Stimulated activated CD8-positive, alpha-beta memory T cell treated with anti-CD3 and anti-CD28 coated beads, Interleukin-4, amount 100 ng/mL, for 1 hour (primary cell): ENCODE measurements at places on chromosomes 5 and 9.

- no peak for DNase-seq
Observed at GRCh38 chr5:167158588-167158987, 1132.9 kb upstream of the WWC1 start.

DNA sequence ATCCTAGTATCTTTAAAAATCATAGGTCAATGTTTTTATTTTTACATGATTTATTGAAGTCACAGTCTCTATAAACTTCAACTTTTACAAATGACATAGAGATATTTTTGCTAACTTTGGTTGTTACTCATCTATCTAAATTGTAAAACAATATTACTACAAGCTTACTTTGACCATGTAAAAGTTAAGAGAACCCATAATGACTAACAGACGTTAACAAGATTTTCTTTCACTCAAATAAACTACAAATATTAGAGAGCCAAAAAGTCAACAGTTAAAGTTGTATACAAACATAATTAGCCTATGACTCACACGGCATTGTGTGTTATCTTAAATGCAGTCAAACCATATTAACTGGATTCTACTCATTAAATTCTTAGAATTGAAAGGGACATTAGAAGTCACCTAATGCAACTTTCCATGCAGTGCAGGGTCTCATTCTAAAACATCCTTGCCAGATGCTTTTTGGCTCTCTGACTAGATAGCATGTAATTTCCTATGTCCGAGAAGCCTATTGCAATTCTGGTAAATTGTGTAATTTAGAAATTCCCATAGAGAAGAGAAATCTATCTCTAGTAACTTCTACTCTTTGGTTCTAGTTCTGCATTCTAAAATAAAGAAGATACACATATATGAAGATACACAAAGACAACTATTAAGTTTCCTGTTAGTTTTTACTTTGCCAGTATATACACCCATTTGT is 42.2 kb upstream of the UGT3A2 start:
- no peak for DNase-seq

GRCh38 chr9:89160806-89161205 is 17.8 kb downstream of the SHC3 start:
- no peak for DNase-seq

- no peak for DNase-seq
Observed at GRCh38 chr5:7088849-7089248, 307.1 kb upstream of the ADCY2 start.

DNA sequence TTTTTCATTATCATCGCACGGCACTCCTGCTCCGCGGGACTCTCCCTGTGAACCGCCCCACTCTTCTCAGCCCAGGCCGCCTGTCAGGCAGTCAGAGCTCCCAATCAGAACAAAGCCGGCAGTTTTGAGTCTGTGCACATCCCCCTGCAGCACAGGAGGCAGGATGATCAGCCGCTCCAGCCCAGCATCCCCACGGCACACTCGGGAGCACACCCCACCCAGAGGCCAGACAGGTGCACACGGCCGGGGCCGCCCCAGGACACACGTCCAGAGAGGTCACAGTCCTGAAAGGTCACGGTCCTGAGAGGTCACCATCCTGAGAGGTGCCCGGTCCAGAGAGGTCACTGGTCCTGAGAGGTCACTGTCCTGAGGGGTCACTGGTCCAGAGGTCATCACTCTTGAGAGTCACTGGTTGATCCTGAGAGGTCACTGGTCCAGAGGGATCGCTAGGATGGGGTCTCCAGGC is 8.4 kb downstream of the TPPP start:
- DNase-seq, result no peak

GRCh38 chr5:112396430-112396829 is 22.6 kb downstream of the EPB41L4A start:
- no peak for DNase-seq
